ENCODE measurements at places on chromosomes 11 and 22.

DNA sequence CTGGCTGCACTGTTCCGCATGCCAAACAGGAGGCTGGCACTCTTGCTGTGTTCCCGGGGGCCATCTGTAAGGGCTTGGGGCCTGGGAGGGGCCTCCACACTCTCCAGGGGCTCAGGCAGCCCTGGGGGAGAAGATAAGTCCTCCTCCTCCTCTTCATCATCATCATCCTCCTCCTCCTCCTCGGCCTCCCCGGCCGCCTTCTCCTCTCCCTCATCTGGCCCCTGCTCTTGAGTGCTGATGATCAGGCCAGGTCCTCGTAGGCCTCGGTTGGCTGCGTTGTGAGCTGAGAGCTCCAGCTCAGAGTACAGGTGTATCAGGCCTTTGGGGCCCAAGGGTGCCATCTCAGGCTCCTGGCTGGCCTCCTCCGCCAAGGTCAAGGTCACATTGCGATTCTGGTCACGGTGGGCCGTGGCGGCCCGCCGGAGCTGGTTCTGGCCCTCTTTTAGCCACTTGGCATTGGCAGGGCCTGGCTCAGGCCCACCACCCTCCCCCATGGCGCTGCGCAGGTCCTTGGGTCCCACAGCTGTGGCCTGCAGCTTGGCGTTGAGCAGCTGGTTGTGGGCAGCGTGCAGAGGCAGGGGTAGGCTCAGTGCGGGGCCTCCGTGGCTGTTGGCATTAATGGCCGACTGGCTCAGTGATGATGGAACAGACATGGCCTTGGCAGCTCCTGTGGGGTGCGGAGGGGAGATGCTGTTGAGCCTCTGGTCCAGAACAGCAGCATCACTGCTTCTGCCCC is 8.0 kb downstream of the APBB1 start:
- DNase-seq = no peak

DNA sequence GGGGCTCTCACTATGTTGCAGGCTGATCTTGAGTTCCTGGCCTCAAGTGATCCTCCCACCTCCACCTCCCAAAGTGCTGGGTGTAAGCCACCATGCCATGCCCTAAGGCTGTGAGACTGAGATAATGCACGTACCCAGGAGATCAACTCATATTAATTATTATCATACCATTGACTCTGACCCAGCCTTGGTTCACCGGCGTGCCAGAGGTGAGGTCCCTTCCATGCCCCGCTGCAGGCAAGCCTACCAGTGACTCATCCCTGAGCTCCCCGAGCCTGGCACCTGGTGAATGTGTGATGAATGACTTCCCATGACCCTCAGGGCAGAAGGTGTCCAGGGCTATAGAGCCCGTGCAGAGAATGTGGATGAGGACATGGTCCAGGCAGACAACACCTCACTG is 12.1 kb downstream of the GAL3ST1 start:
- no peak for DNase-seq

- no peak for DNase-seq
Observed at GRCh38 chr11:109034339-109034696, 369.4 kb downstream of the DDX10 start.

- DNase-seq = peak; percentile 32
Observed at GRCh38 chr11:12377824-12378593, 638 bp downstream of the PARVA start.

DNA sequence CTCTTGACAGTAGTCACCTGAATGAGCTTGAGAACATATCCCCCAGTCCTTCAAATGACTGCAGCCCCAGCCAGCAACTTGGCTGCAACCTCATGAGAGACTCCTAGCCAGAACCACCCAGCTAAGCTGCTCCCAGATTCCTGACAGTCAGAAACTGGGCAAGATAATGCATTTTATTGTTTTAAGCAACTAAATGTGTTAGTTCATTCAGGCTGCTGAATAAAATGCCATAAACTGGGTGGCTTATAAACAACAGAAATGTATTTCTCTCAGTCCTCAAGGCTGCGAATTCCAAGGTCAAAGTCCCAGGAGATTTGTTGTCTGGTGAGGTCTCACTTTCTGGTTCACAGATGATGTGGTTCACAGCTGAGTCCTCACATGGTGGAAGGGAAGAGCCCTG is 5.8 kb upstream of the PAMR1 start:
- DNase-seq = no peak

All from NCI-H2081 (cell line).